ENCODE measurements at places on chromosomes 1 and 21.

DNA sequence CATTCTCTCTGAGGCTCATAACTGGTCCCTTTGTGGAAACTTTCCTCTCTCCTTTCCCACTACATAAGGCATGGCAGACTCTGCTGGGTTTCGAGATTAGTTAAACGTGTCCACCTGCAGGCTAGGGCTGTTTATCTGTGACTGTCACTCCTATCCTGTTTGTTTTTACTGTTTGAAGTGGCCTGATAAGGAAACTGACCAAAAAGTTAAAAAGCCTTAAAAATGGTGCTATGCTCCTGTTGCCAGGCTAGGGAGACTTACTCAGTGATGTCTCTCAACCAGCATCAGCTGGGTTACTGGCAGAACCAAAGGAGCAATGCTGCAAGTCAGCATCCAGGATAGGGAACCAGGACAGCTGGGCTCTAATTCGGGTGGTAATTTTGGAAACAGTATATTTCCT, 3.9 kb downstream of the PIGV start:
- H3K4me3 ChIP-seq, result no peak overlapping the region
- peaks cover 12% of the 10 kb centered on the region for H3K36me3 ChIP-seq
- DNase-seq, result no peak
- H3K27me3 ChIP-seq, result no peaks in the 10 kb centered on the region
- H3K4me1 ChIP-seq, result peaks cover 42% of the 10 kb centered on the region

DNA sequence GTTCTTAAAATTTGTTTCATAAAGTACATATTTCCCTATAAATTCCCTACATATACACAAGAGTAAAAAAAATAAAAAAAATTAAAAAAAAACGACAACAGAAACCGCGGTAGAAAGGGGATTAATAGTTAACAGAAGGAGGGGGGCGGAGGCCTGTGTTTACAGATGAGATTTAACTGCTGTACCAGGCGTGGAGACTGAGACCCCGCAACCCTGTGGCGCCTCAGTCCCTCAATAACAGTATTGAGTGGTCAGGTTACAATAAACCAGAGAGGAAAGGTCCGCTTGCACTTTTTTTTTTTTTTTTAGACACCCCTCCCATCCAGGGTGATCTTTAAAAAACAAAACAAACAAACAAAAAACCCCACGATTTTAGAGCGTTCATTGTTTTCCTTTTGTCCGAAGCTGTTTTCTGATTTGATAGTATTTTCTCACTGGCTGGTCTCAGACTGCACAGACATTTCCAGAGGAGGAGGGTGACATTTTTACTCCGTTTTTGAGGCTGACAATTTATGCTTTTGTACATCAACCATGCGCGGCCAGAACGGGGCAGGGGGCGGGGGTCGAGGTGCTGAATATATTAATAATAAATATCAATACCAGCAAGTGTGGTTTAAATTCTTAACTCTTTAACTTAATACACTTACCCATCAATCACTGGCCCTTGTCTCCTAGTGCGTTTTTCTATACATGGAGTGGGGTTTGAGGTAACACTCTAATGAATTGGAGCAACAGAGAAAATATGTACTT, 1223.9 kb downstream of the BRINP3 start:
- no peaks in the 10 kb centered on the region for H3K4me1 ChIP-seq
- H3K36me3 ChIP-seq, result no peaks in the 10 kb centered on the region
- no peak overlapping the region for H3K27ac ChIP-seq
- no peak for DNase-seq
- H3K27me3 ChIP-seq, result no peaks in the 10 kb centered on the region

GRCh38 chr1:97192872-97193572, 471.4 kb downstream of the PTBP2 start:
- no peak overlapping the region for H3K27ac ChIP-seq
- no peak overlapping the region for H3K4me3 ChIP-seq
- H3K27me3 ChIP-seq, result no peaks in the 10 kb centered on the region
- no peak for DNase-seq

DNA sequence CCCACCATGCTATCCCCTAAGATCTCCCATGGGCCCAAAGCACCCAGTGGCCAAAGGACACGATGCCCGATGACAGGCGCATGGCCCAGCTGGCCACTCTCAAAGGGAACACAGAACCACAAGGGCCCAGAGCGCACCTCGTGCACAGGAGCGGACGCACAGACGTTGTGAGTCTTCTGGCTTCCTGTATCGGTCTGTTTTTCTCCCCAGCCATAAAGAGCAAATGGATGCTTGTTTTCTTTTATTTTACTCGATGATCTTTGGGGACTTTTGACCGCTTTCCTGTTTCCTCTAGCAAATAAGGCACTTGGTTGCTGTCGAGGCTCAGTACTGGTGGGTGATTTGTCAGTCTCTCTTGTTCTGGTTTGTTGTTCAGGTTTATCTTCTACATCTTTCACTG, 16.2 kb downstream of the CCSAP start:
- H3K4me1 ChIP-seq, result peaks cover 16% of the 10 kb centered on the region
- DNase-seq, result peak; percentile 59

DNA sequence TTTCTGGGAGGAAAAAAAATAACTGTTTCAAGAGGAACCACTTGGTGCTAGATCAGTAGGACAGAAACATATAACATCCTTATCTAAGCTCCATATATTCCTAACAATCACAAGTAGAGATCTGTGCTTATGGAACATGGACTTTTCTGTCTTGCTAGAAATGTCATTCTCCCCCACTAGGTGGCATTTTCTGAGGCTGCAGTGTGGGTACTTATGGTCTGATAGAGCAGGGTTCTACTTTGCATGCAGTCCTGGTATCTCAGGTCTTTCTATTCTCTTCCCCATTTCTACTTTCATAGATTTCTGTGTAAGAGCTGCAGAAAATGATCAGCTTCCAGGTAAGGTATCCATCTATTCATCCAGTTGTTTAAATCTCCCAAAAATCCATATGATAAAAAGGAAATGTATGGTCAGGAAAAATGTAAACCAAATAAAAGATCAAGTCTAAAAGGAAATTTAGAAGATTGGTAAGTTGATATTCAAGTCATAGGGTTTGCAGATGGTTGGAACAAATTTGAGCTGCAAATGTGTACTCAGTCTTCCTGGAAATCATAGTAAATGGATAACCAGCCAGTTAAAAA, 1.5 kb downstream of the ZNF684 start:
- peaks cover 21% of the 10 kb centered on the region for H3K4me1 ChIP-seq
- no peaks in the 10 kb centered on the region for H3K36me3 ChIP-seq
- H3K4me3 ChIP-seq, result no peak overlapping the region
- H3K27me3 ChIP-seq, result no peaks in the 10 kb centered on the region
- H3K27ac ChIP-seq, result no peak overlapping the region

GRCh38 chr1:100445565-100445964, 92.4 kb upstream of the GPR88 start:
- H3K27me3 ChIP-seq, result no peaks in the 10 kb centered on the region
- no peak overlapping the region for H3K4me3 ChIP-seq
- H3K4me1 ChIP-seq, result peaks cover 99% of the 10 kb centered on the region

DNA sequence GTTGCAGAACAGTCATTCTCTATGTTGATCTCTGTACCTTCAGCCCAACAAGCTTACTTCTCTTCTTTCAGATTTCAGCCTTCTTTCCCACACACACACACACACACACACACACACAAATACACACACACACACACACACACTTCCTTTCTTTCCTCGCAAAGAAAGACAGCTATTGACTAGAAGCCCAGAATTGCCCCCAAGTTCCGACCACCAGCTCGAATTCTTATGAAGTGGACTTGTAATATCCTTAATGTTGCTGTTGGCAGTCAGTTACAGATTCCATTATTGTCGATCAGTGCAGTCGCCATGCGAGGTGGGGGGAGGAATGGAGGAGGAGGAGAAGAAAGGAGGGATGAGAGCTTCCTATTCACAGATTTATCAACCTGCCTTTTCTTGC, 125.5 kb downstream of the CLEC20A start:
- no peak for DNase-seq
- H3K4me1 ChIP-seq, result no peaks in the 10 kb centered on the region
- H3K4me3 ChIP-seq, result no peak overlapping the region
- H3K36me3 ChIP-seq, result no peaks in the 10 kb centered on the region
- no peak overlapping the region for H3K27ac ChIP-seq

GRCh38 chr1:235022341-235022980, 106.2 kb downstream of the TOMM20 start:
- H3K4me3 ChIP-seq, result no peak overlapping the region
- no peaks in the 10 kb centered on the region for H3K27me3 ChIP-seq
- DNase-seq, result no peak

GRCh38 chr1:29986986-29987385, 736.4 kb downstream of the MATN1 start:
- peaks cover 2% of the 10 kb centered on the region for H3K27me3 ChIP-seq
- no peaks in the 10 kb centered on the region for H3K36me3 ChIP-seq
- no peak for DNase-seq
- no peak overlapping the region for H3K4me3 ChIP-seq
- no peak overlapping the region for H3K27ac ChIP-seq

DNA sequence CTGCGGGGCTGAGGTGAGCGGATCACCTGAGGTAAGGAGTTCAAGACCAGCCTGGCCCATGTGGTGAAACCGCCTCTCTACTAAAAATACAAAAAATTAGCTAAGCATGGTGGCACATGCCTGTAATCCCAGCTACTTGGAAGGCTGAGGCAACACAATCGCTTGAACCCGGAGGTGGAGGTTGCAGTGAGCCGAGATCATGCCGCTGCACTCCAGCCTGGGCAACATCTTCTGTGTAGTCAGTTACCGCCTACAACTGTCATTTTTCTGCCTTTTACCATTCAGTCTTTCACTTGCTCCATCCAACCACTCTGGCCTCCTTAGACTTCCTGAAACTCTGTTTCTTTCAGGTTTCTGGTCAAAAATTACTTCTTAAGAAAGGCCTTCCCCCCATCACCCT, 2.2 kb downstream of the MYCBP start:
- no peak for DNase-seq
- H3K4me1 ChIP-seq, result peaks cover 35% of the 10 kb centered on the region
- no peak overlapping the region for H3K27ac ChIP-seq
- no peak overlapping the region for H3K4me3 ChIP-seq
- H3K27me3 ChIP-seq, result no peaks in the 10 kb centered on the region

- H3K4me1 ChIP-seq, result no peaks in the 10 kb centered on the region
- no peaks in the 10 kb centered on the region for H3K27me3 ChIP-seq
- no peak for DNase-seq
- H3K27ac ChIP-seq, result no peak overlapping the region
Measured at GRCh38 chr21:37655611-37656300, 260.5 kb downstream of the KCNJ6 start.

DNA sequence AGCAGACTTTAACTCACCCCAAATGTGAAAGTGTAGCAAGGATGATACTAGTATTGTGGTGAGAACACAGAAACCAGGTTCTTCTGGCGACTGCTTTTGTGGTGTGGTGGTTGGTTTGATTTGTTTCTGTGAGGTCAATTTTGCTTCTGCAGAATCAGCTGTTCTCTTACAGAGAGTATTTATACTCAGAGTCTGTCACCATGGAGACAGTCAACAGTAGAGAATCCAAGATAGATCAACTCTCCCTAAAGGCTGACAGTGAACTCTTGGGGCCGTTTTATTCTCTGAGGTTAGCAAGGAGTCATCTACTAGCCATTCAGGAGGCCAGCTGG, at the start of gene CFAP107:
TSS of gene CFAP107 (plus strand) at position 209 of the 332 bp plus-strand sequence. CDS start 231 bp downstream, outside the sequence.
- H3K36me3 ChIP-seq, result no peaks in the 10 kb centered on the region
- no peak for DNase-seq
- H3K4me3 ChIP-seq, result no peak within 1 kb of the TSS
- no peak within 1 kb of the TSS for H3K27ac ChIP-seq
- H3K27me3 ChIP-seq, result peaks cover 13% of the 10 kb centered on the region

DNA sequence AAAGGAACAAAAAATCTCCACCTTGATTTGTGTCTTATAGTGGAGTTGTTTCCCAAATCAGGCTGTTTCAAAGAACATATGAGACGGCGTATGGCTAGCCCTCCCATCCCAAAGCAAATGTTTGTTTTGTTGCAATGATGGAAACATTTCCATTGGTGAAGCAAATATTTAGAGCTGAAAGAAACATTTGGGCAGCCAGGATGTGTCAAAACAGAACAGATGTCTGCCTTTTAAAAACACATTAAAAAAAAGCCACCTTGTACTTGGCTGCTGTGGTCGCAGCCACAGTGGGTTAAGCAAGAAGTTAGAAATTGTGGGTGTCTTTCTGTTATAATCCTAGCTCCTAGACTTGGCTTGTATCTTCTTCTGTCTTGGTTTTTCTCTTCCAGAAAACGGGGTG, 116.3 kb downstream of the PEX14 start:
- no peaks in the 10 kb centered on the region for H3K27me3 ChIP-seq
- no peak for DNase-seq
- H3K36me3 ChIP-seq, result no peaks in the 10 kb centered on the region
- no peak overlapping the region for H3K4me3 ChIP-seq

DNA sequence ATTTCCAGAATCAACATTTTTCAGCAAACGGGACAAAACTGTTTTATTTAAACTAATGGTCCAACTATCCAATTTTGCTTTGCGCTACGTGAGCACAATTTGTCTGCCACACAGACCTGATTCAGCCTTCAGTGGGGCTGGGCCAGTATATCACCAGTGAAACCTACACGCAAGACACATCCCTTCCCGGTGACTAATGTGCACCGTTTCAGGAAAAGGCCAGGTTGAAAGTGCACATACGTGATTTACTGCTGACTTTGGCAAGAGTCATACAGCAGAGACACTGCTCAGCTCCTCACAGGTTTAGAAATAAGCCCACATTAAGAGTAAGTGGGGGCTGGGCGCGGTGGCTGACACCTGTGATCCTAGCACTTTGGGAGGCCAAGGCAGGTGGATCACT, 5.1 kb upstream of the TMEM51 start:
- peaks cover 12% of the 10 kb centered on the region for H3K27me3 ChIP-seq
- H3K4me3 ChIP-seq, result no peak overlapping the region
- H3K27ac ChIP-seq, result no peak overlapping the region
- no peaks in the 10 kb centered on the region for H3K36me3 ChIP-seq

GRCh38 chr1:143720087-143721023, 251.4 kb downstream of the FAM72C start:
- no peak overlapping the region for H3K27ac ChIP-seq
- no peaks in the 10 kb centered on the region for H3K27me3 ChIP-seq
- DNase-seq, result peak; percentile 24
- no peaks in the 10 kb centered on the region for H3K36me3 ChIP-seq
- no peak overlapping the region for H3K4me3 ChIP-seq

- H3K27ac ChIP-seq, result no peak overlapping the region
- no peaks in the 10 kb centered on the region for H3K27me3 ChIP-seq
- no peaks in the 10 kb centered on the region for H3K4me1 ChIP-seq
- no peak overlapping the region for H3K4me3 ChIP-seq
- no peak for DNase-seq
Measured at GRCh38 chr1:193042766-193043691, 16.1 kb downstream of the UCHL5 start.

DNA sequence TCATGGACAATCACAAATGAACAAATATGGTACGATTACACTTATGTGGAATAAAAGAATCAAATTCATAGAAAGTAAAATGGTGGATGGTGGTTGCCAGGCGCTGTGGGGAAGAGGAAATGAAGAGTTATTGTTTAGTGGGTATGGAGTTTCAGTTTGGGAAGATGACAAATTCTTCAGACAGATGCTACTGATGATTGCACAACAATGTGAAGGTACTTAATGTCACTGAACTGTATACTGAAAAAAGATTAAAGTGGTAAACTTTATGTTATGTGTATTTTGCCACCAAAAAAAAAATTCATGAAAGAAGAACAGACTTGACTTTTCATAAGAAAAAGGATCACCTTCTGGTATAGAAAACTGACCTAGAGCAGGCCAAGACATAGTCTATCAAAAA, 745.6 kb upstream of the CXADR start:
- no peaks in the 10 kb centered on the region for H3K27me3 ChIP-seq
- no peak for DNase-seq
- H3K27ac ChIP-seq, result no peak overlapping the region
- H3K36me3 ChIP-seq, result no peaks in the 10 kb centered on the region

- H3K27ac ChIP-seq, result no peak overlapping the region
- no peaks in the 10 kb centered on the region for H3K27me3 ChIP-seq
- no peak overlapping the region for H3K4me3 ChIP-seq
- H3K36me3 ChIP-seq, result peaks cover 32% of the 10 kb centered on the region
- H3K4me1 ChIP-seq, result no peaks in the 10 kb centered on the region
Measured at GRCh38 chr21:43803558-43804300, 14.4 kb downstream of the RRP1 start.

GRCh38 chr1:215143497-215143896, 61.0 kb downstream of the KCNK2 start:
- no peaks in the 10 kb centered on the region for H3K36me3 ChIP-seq
- DNase-seq, result no peak
- H3K4me3 ChIP-seq, result no peak overlapping the region
